T follicular helper cell (primary cell): ENCODE measurements at places on chromosomes 2 and 18.

GRCh38 chr2:170531876-170532275 lies 183.3 kb upstream of the SP5 start:
- DNase-seq, result no peak

DNA sequence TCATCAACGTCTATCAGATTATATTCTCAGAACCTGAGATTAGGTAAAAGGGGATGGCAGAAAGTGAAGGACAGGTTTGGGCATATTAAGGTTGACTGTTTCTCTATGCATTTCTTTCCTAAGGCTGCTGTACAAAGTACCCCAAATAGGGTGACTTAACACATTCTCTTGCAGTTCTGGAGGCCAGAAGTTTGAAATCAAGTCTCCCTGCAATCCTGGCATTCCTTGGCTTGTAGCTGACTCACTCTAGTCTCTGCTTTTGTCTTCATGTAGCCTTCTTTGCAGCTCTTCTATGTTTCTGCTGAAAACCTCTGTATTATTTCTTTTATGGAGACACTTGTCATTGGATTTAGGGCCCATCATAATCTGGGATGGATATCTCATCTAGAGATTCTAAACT lies 364.3 kb downstream of the PLCL1 start:
- no peak for DNase-seq

DNA sequence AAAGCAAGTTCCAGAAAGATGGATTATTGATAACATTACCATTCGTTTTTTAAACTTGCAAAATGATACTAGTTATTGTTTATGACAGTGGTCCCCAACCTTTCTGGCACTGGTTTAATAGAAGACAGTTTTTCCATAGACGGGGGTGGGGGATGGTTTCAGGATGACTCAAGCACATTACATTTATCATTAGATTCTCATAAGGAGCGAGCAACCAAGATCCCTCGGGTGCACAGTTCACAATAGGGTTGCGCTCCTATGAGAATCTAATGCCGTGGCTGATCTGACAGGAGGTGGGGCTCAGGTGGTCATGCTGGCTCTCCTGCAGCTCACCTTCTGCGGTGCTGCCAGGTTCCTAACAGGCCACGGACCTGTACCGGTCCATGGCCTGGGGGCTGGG lies 86.2 kb downstream of the BCL2 start:
- DNase-seq, result no peak

DNA sequence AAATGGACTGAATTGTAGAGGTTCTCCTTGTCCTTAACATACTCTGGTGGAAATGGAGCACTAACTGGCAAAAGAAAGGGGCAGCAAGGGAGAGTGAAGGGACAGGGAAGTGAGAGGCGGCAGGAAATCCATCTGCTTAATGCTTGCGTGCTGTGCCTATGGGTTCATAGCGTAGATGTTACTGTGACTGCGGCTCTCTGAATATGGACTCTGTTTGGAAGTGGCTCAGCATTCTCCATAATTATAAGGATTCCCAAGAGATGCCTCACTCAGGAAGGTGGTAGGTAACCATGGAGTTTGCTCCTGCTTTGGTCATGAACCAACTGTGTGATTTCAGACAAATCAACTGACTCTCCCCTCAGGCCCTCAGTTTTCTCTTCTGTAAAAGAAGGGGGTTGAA lies 50.0 kb downstream of the MYO3B start:
- DNase-seq, result no peak

- no peak for DNase-seq
These were observed 19.8 kb downstream of the CCT7 start for GRCh38 chr2:73253901-73254300.

- DNase-seq, result no peak
These were observed 103.9 kb upstream of the COL3A1 start for GRCh38 chr2:188870289-188870688.

- no peak for DNase-seq
These were observed 20.0 kb upstream of the RNF149 start for GRCh38 chr2:101328474-101329007.

- DNase-seq, result no peak
These were observed 98.4 kb downstream of the PXDN start for GRCh38 chr2:1645761-1646476.

- no peak for DNase-seq
These were observed 19.5 kb upstream of the WIPF1 start for GRCh38 chr2:174617120-174617519.

- no peak for DNase-seq
These were observed 25.6 kb upstream of the ACSL3 start for GRCh38 chr2:222835143-222835822.

GRCh38 chr2:239880396-239880795 lies 144.7 kb downstream of the NDUFA10 start:
- no peak for DNase-seq

GRCh38 chr18:28682912-28683311 lies 506.0 kb upstream of the CDH2 start:
- DNase-seq, result no peak

- DNase-seq, result no peak
These were observed 57.5 kb downstream of the AAK1 start for GRCh38 chr2:69585855-69586555.

GRCh38 chr2:128286011-128286721 lies 32.5 kb downstream of the HS6ST1 start:
- no peak for DNase-seq

- no peak for DNase-seq
These were observed 490.0 kb downstream of the TXNL1 start for GRCh38 chr18:56148373-56148772.

- no peak for DNase-seq
These were observed 105.3 kb downstream of the ZNF407 start for GRCh38 chr18:74702950-74703349.

- DNase-seq, result no peak
These were observed 208.1 kb downstream of the CDH19 start for GRCh38 chr18:66395671-66396218.

DNA sequence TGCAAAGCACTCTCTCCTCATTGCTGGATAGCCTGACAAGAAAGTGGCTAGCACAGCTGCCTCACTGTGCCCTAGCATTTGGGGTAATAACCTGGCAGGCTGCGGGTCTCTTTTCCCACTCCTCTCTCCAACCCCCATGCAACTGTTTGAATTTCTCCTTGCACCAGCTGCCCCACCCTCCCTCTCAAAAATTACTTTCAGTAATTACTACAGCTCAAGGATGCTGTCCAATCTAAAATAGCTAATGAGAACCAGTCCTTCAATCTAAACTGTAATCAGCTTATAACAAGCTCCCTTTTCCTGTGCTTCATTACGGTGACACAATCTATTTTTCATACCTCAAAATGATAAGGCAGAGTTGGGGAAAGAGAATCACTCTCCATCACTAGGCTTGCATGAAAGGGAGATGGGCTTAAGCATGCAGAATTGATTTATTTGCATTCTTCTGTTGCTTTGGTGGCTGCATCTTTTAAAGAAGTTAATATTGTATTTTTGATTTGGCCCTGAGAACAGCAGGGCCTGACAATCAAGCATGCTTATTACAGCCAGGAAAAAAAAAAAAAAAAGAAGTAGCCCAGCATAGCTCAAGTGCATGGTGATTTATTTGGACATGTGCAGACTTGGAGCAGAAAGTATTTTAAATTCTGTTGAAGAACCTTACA lies 881.8 kb downstream of the SLC4A3 start:
- no peak for DNase-seq

DNA sequence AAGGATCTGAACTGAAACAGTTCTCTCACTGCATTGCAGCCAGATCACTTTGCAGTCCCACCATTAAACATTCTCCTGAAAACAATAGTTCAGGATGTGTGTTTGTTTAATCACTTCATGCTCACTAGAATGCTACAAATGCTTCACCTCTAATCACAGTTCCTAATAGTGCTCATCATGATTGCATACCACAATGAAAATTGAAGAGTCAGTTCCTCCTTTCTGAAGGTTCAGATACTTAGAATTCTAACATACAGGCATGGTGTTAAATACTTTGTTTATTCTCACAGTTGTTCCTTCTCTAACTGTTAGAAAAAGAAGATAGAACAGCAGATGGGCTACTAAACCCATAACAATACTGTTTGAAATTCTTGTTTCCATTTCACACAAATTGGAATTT lies 622.3 kb upstream of the ACVR2A start:
- DNase-seq, result no peak

GRCh38 chr18:42742969-42743368 lies 372.5 kb downstream of the RIT2 start:
- DNase-seq, result no peak

- no peak for DNase-seq
These were observed 33.4 kb upstream of the SERPINB7 start for GRCh38 chr18:63741769-63742168.

- DNase-seq, result no peak
These were observed 15.9 kb upstream of the CCDC85A start for GRCh38 chr2:56167616-56168562.

DNA sequence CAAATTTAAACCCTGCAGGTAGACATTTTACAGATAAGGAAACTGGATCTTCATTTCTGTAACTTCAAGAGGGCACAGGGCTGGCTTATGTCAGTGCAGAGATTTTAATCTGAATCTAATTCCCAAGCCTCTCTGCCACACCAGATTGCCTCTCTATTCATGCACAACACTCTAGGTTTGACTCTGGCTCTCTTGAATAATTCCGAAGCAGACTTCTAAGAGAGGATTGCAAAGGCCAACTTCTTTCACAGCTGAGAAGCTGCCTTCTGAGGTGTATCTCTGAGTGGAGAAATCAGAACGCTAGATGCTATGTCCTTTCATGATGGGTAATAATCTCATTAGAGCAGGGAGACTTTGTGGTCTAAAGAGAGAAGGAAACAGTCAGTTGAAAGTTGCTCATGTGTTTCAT lies 20.1 kb upstream of the MGAT5 start:
- DNase-seq, result no peak

DNA sequence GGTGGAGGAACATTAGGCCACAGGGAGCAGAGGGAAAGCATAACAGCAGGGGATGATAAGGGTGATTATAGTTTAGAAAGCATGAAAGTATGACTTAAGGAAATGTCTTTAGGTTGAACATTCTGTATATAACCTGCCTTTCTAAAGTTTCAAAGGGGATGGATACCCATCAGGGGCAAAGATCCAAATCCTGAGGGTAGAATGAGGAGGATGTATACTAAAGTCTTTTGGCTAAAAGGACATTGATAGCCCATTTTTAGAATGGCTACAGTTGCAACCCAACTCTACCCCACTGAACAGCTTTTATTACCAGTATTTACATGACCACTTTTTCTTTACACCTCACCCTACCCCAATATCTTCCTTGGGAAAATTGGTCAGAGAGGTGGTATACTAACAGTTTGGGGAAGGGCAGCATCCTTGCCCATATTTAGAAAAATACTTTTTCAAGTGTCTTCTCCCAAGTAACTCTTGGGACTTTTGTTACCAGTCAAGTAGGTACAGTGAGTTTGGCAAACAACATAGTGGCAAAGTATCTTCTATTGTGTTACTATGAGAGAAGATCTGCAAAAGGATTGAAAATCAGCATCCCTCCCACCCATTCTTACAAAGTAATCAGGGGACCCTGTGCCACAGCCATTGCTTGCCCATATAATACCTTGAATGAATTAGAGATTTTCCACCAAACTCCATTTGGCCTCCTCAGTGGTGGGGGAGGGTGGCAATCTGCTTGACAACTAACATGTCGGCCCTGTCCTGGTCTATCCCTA lies 8.3 kb downstream of the MAT2A start:
- no peak for DNase-seq

DNA sequence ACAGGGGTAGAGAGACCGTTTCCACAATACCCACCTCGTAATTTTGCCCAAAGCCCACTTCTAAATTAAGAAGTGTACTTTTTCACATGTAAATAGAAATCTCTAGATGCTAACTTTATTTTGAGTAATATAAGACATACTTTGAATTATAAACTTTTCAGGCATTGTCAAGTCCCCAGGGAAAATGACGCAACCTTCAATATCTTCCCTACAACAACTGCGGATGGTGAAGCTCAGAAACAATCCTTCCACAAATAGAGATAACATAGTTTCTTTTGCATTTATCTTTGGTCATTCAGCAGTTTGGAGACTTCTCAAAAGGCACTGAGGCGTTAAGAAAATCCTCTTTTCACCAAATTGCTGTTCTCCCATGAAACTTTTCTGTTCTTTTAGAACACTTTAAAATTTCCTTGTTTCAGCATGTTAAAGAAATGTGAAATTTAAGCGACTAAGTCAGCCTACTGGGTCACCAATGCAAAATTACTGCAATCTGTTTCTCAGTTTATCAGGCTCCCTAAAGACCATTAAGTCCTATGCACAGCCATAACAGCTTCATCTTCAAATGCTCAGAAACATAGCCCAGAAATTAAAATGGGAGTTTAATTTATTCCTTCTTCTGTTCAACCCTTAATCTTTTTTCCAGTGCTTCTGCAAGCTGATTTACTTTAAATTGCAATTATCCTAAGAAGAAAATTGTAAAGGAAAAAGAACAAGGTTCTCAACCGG lies 118.3 kb upstream of the DNAJC10 start:
- DNase-seq, result no peak
